ENCODE measurements at places on chromosomes 2 and 18.

GRCh38 chr2:64650722-64651338 is 2.9 kb downstream of the SERTAD2 start:
- no peak for DNase-seq

- no peak for DNase-seq
Measured at GRCh38 chr2:231931481-231931915, 5.3 kb upstream of the NPPC start.

DNA sequence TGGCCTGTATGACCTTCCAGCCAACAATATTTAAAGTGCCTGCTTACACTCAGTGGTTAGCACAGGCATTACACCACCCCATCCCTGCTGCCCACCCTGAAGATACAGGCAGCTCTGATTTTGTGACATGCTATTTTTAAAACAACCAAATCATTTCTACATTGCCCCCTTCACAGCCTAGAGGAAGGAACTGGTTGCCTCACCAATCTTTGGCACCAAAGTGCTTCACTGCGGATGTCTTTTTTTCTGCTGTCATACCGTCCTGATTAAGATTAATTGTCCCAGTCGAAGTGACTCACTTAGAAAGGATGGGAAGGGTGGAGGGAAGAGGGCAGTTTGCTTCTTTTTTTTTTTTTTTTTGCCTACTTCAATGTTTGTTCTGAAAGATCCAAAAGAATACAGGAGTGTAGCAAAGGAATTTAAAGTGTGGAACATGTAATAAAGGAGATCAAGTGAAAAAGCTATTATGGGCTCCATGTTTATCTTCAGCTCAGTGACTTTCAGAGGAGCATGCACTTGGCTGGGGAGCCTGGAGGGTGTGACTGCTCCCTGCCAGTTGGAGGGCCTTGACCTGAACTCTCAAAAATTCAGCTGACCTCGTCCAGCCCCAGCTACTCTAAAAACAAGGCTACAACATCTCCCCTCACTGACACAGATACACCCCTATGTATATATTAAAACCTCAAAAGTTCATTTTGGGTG is 501.1 kb upstream of the TNP1 start:
- no peak for DNase-seq

- DNase-seq = no peak
Measured at GRCh38 chr2:210567279-210567678, 10.9 kb downstream of the CPS1 start.

DNA sequence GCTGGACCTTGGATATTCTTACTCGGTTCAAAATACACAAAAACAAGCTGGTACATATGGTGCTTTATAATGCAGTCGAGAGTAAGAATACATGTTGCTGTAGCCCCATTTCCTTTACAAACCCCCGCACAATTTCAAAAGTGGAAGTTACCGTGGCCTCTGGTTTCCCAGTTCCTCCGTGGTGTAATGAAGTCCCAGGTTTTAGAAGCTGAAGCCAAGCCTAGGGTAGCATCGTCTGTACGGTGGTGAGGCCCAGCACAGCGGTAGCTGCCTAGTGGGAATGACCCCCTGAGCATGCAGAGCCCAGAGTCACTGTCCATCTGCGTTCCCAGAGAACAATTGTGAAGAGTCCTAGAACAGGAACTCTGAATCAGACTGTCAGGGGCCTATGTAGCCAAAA is 171.8 kb downstream of the ASXL3 start:
- DNase-seq = peak; percentile 38

DNA sequence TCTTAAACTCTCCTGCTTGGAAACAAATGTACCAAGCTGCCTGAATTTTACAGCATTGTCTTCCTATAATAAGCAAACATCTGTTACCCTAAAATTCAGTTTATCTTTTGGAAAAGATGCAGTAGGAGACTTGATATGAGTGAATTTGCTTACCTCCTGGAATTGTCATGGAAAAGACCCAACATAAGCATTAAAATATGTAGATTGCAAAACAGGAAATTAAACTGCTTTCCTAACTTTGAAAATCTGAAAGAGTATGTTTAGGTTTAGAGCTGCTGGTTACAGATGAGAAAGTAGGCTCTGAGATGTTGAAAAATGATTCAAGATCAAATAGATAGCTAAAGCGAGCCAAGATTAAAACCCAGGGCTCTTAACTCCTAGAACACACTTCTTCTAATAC is 316.5 kb downstream of the SOX11 start:
- no peak for DNase-seq

GRCh38 chr2:50535971-50536759 is 495.8 kb downstream of the NRXN1 start:
- peak; percentile 19 for DNase-seq

DNA sequence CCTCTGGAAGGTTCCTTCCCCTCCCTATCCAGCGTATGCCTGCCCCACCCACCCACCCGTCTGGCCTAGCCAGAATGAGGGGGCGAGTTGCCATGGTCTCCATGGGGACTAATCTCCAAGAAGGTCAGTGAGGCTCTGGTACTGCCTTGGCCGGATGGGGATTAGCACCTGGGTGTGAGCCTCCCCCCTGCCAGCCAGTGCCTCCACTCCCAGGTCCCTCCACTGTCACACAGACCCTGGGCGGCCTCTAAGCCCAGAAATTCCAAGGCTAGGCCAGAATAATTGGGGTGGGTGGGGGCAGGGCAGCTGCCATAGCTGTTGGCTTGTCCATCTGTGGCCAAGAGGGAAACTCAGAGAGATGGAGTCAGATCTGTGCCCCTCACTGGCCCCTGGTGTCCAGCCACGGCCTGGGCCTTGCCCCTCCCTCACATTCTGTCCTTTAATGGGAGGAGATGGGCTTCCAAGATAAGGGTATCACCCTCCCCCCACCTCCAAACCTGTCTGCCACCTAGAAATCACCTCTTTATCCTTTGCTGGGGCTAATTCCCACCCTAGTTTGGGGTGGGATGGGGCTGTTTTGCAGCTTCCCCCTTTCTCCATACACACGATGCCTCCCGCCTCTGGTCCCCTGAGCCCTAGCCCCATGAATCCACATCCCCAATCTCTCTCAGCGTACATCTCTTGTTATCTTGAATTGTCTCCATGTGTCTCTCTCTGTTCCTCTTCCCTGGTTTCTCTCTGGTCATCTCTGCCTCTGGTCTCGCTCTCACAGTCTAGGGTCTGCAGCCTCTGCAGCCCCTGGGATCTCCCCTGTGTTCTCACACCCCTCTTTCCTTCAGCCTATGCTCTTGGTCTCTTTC is 6.0 kb upstream of the CRYBA2 start:
- DNase-seq = no peak

GRCh38 chr2:29397039-29397438 is 281.8 kb downstream of the CLIP4 start:
- DNase-seq = no peak

DNA sequence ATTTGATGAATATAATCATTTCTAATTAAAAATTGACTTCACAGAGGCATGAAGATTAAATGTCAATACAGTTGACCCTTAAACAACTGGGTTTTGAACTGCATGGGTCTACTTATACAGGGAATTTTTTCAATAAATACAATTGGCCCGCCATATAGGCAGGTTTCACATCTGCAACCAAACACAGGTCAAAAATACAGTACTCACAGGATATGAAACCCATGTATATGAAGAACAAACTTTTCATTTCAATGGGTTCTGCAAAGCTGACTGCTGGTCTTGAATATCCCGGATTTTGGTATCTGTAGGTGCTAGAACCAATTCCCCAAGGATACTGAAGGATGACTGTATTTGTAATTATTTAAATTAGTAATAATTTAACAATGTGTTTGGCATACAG is 555.6 kb downstream of the EPHA4 start:
- no peak for DNase-seq

GRCh38 chr2:128273469-128274081 is 45.1 kb downstream of the HS6ST1 start:
- no peak for DNase-seq

DNA sequence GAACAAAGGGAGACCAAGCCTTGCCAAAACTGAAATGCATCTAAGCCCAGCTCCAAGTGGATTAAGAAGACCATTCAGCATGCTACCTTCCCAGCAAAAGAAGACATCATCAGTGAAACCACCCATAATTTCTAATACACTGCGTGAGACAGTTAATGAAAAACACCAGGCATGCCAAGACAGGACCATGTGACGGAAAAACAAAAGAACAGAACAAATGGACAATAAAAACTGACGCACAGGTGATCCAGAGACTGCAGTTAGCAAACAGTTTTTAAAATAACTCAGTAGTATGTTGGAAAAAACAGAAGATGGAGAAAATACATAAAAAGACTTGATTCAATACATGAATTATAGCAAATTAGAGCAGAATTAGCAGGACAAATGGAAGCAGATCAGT is 15.3 kb downstream of the FAM168B start:
- DNase-seq = no peak

- DNase-seq = no peak
Measured at GRCh38 chr2:40315683-40316082, 136.2 kb downstream of the SLC8A1 start.

GRCh38 chr2:224433442-224433841 is 31.5 kb upstream of the FAM124B start:
- no peak for DNase-seq

DNA sequence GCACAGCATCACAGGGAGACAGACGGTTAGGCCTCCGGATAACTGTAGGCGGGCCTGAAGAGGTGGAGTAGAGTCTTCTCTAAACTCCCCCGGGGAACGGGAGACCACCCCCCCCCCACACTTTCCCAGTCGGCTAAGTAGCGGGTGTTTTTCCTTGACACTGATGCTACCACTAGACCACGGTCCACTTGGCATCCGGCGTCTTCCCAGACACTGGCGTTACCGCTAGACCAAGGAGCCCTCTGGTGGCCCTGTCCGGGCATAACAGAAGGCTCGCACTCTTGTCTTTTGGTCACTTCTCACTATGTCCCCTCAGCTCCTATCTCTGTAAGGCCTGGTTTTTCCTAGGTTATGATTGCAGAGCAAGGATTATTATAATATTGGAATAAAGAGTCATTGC is 25.7 kb upstream of the NCL start:
- DNase-seq = no peak

- no peak for DNase-seq
Measured at GRCh38 chr2:101515477-101515876, 40.6 kb upstream of the RFX8 start.

- DNase-seq = no peak
Measured at GRCh38 chr2:18219676-18220075, 340.8 kb downstream of the RDH14 start.

GRCh38 chr2:19496646-19497045 is 138.2 kb upstream of the OSR1 start:
- no peak for DNase-seq

GRCh38 chr2:151632993-151633565 is 101.2 kb downstream of the NEB start:
- peak; percentile 24 for DNase-seq

GRCh38 chr2:30208453-30208852 is 22.9 kb upstream of the LBH start:
- peak; percentile 68 for DNase-seq

- DNase-seq = peak; percentile 9
Measured at GRCh38 chr2:160033732-160034392, 28.6 kb downstream of the PLA2R1 start.

DNA sequence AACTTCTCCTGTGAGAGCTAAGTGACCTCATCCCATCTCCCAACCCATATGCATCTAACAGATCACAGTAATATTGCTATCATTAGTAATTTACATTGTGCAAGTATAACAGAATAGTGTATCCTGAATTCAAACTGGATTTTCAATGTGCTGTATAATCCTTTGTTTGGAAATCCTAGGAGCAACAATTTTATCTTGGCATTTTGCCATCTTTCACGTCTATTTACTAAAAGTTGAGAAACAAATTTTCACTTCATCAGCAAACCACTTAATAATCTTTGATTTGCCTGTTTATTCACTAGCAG is 3.8 kb downstream of the HNRNPLL start:
- no peak for DNase-seq

GRCh38 chr18:7452331-7452730 is 114.8 kb upstream of the PTPRM start:
- no peak for DNase-seq

DNA sequence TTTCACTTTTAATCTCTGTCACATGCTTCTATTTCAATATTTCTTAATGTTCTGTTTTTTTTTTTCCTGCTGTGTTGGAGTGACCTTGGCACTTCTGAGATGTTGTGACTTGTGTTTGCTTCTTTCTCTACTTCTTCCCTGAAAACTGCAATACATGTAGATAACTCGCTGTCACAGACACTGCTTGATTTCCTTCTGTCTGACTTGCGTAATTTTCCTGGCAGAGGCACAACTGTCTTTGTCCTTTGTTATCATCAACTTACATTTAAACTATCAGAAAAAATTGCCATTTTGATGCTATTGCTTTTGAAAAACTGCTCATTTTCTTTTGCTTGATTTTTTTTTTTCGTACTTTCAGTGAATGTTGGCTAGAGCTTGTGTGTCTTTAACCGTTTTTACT is 69.0 kb downstream of the BABAM2 start:
- DNase-seq = no peak

DNA sequence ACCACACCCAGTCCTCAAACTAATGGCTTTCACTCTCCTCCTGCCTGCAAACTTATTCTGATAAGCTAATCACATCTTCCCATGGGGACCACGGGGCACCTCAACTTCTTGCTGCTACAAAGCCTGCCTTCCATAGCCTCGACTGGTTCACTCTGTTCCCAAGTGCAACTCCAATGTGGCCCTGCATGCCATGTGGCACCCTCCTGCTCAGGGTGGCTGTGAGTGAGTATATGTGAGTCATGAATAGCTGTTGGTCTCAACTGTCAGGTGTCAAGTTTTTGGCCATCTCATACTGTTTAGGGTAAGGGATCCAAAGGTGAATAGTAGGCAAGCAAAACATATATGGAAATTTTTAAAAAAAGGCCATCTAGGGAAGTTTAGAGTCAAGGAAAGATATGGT is 276.1 kb upstream of the DCC start:
- no peak for DNase-seq

DNA sequence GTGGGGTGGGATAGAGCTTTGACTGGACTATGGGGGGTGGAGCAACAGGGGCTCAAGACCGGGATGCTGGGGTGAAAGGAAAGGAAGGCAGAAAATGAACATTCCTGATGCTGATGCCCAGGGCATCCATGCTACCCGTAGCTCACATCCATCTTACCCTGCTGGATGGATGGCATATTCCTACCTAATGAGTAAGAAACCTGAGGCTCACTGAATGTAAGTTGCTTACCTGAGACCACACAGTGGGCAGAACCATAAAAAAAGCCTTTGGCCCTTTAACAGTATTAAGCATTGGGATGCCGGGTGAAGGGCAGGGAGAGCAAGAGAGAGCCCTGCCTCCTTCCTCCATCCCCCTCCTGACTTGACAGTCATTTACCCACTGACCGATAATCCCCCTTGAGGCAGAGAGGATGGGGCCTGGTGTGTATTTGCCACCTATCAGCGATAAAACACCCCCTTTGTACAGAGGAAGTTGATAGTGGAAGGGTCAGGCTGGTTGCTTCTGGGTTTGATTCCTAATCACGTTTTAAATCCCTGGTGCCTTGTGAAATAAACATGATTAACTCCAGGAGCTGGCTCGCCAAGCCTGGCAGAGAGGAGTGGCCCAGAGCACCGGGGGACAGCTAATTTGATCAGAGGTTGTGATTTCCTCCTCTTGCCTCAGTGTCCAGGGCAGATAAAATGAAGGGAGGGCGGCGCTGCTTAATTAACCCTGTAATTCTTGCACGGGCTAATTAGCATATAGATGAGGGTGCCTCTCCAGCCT is 105.9 kb upstream of the HS6ST1 start:
- DNase-seq = no peak

All from GM12865 (cell line).